Osteoblast (primary cell): ENCODE measurements at places on chromosomes 13 and 19.

DNA sequence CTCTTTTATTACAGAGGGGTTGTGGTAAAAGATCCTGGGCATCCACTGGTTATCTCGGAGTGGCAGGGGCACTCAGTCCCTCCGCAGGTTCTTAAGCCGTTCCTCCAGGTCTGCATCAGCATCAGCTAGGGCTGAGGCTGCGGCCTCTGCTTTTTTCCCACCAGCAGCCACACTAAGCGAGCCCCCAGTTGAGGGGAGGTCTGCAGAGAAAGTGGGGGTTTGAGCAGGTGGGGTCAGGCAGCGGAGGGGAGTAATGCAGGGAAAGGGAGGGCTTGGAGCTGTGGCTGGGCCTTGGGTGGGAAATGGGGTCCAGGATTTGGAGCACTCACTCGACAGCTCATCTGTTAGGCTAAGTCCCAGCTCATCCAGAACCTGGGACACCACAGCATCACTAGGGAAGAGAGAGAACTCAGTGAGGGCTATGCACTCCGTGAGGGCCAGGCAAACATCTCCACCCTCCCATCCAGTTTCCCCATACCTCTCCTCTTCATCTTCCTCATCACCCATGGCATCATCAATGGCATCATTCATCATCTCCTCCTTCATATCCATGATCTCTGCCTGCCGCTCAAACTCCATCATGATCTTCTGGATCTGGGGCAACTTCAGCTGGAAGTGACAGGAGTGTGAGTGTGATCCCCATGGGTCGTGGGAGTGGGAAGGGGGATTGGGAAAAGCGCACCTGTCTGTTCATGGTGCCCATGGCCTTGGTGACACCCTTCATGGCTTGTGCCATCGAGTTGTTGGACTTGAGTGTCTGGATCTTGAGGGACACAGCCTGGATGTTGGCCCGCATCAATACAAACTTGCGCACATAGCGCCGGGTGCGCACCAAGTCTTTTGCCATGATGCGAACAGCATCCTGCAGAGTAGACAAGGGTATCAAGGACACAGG lies 3.1 kb downstream of the CHMP2A start:
- DNase-seq = no peak

GRCh38 chr19:1556390-1557070 lies 11.6 kb downstream of the MEX3D start:
- DNase-seq = peak; percentile 56

DNA sequence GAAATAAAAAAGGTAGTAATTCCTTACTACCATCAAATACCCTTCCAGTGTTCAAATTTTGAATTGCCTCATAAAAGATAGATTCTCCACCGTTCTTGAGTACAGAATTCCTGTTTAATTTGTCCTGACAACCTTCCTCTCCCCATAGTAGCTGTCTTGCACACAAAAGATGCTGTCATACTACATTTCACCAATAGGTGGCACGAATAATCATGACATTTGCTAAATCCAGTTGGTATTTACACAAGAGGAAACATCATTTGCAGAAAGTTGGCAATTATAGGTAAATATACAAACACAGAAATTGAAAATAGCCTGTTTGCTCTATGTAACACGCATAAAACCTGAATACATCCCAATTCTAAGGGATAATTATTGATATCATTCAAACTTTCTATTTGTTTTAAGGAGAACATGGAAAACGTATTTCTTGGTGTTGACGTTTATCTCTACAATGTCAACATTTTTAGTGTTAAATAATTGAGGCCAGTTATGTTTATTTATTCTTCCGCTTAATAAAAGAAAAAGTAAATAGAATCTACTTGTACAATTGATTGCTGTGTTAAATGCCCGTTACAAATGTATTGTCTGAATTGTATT lies 58.3 kb upstream of the CLDN10 start:
- DNase-seq = peak; percentile 92

- no peak for DNase-seq
Observed at GRCh38 chr13:113394339-113394640, 30.4 kb upstream of the GRTP1 start.

GRCh38 chr19:53372196-53372595 lies 6.7 kb downstream of the ZNF525 start:
- no peak for DNase-seq

GRCh38 chr19:35727053-35727955 lies 9.5 kb downstream of the KMT2B start:
- DNase-seq = peak; percentile 75

GRCh38 chr19:33303791-33304345 lies 1.5 kb upstream of the CEBPA start:
- DNase-seq = peak; percentile 87

- DNase-seq = no peak
Observed at GRCh38 chr13:39641645-39642044, 13.8 kb upstream of the COG6 start.

DNA sequence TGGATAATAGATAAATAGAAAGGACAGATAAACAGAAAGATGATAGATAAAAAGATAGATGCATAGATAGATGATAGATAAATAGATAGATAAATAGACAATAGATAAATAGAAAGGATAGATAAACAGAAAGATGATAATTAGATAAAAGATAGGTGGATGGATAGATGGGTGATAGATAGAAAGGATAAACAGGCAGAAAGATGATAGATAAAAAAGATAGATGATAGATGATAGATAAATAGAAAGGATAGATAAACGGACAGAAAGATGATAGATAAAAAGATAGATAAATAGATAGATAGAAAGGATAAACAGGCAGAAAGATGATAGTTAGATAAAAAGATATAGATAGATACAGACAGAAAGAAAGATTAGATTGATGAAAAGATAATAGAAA lies 92.3 kb upstream of the UQCRFS1 start:
- DNase-seq = no peak

DNA sequence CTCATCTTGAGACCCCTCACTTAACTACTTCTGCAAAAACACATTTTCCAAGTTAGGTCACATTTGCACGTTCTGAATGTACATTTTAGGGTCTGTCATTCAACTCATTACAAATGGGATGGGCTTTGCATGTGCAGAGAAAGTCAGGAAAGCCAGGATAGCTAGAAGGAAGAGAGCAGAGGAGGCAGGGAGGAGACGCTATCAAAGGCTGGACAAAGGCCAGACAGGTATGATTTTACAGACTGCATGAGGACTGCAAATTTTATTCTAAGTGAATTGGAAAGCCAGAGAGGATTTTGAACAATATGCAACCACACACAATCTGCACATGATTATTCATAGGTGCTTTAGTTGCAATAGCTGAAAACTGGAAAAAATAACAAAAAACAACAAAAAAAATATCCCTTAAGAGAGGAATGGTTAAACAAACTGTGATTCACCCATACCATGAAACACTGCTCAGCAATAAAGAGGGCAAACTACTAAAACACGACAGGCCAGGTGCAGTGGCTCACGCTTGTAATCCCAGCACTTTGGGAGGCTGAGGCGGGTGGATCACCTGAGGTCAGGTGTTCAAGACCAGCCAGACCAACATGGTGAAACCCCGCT lies 21.1 kb downstream of the SYDE1 start:
- no peak for DNase-seq

- no peak for DNase-seq
Observed at GRCh38 chr13:46086985-46087384, 17.8 kb downstream of the CPB2 start.

DNA sequence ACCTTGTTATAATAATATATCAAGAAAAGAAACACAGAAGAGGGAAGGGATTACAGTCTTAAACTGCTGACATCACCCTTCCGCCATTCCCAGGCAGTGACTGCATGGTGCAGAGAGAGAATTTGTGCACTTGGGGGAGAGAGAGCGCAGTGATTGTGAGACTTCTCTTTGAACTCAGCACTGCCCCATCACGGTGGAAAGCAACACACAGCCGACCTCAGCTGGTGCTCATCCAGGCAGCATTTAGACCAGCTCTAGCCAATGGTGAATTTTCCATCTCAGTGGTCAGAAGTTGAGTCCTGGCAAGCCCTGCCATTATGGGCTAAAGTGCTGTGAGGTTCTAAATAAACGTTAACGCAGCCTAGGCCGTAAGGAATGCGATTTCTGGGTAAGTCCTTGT lies 1681.5 kb downstream of the EFNB2 start:
- DNase-seq = no peak

DNA sequence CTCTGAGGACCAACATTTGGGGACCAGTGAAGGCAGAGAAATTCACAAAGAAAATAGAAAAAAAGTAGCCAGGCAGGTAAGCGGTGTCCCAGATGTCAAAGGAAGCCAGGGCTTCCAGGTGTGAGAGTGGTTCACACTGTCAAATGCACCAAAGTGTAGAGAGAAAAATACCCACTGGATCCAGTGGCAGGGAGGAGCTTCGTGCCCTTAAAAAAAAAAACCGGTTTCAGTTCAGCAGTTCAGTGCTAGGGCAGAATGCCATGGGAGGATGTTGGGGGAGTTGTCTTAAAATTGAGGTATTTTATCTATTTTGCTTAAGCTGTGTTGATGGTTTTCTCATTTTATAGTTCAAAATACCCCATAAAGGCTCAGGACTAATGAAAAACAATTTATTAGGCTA lies 47.8 kb upstream of the C1QTNF9 start:
- DNase-seq = no peak

GRCh38 chr13:92054389-92054788 lies 656.0 kb downstream of the GPC5 start:
- no peak for DNase-seq

GRCh38 chr13:106349080-106349931 lies 186.2 kb downstream of the EFNB2 start:
- DNase-seq = no peak

DNA sequence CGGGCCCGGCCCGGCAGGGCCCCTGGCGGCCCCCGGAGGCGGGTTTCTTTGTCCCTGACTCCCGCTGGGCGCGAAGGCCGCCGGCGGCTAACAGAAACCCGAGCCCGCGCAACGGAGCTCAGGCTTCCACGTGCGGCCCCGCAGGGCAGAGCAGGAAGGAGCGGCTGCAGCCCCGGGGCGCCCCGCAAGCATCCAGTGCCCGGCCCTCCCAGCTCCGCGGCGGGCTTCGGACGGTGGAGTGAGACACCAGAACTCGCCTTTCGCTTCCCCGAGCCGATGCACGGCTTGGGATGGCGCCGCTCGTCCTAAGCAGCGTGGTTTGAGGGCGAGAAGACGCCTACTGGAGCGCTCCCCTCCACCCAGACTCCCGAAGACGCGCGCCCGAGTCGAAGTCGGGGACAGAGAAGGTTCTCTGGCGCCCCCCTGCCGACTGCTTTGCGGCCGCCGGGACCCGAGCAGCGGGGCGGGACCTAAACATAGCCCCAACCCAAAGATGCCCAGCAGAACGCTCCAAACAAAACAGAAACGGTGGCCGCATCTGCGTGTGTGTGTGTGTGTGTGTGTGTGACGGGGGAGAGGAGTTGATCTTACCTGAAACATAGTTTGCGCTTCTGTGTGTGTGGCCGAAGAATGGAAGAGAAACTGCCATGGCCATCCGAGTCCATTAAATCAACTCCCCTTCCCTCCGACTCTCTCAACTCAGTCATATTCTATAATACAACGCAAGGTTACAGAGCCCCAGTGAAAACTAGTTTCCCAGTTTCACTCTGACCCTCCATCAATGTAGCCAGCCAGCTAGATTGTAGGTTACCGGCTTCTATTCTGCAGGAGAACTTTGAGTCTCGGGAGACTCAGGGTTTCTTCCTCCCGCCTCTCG lies 629 bp upstream of the FGF9 start:
- peak; percentile 95 for DNase-seq

DNA sequence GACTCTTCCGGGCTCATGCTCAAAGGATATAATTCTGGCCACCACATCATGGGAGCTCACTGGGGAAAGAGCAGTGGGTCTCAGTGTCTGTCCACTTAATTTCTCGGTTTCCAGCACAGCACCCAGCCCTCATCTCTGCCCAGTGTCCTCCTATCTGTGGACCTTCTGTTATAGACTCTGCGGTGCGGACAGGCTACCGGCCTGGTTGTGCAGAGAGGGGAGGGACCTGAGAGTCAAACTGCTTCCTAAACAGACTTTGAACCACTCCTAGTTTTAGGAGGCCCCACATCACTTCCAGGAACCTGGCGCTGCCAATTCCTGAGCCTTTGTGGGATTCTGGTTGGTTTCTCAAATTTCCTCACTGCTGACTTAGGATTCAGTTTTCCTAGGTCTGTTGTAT lies 59.8 kb upstream of the MED4 start:
- DNase-seq = no peak

- no peak for DNase-seq
Observed at GRCh38 chr19:29268103-29268502, 55.2 kb upstream of the UQCRFS1 start.

GRCh38 chr19:8254286-8255001 lies 45.3 kb downstream of the CERS4 start:
- DNase-seq = peak; percentile 74

DNA sequence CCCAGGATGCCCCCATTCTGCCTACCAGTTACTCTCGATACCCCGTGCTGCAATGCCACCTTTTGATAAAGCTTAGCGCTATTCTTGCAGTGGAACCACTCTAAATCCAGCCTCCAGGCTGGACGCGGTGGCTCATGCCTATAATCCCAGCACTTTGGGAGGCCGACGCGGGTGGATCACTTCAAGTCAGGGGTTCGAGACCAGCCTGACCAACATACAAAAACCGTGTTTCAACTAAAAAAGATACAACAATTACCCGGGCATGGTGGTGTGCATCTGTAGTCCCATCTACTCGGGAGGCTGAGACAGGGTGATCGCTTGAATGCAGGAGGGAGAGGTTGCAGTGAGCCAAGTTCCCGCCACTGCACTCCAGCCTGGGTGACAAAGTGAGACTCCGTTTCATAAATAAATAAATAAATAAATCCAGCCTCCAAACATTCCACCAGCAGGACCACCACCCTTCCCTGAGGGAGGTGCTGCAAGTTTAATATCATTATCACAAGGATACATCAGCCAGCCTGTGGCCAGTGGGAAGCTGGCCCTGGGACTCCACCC lies 27.7 kb downstream of the CYP2B6 start:
- DNase-seq = no peak

GRCh38 chr13:85436029-85436428 lies 363.2 kb downstream of the SLITRK6 start:
- DNase-seq = no peak
